ENCODE measurements at places on chromosomes 11 and 22.

DNA sequence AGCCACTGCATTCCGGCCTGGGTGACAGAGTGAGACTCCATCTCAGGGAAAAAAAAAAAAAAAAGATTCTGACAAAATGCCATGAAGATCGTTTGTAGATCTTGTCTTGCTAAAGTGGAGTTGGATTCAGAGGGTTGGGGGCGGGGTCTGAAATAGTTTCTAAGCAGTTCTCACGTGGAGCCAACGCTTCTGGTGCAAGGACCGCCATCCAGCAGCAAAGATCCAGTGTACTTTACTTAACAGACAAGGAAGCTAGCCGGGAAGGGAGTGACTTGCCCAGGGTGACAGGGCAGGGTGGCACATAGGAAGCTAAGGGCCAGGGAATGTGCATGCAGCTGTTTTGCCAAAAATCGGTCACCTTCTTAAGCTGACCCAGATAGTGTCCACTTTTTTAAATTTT is 27.4 kb downstream of the APOL1 start:
- no peak for DNase-seq

DNA sequence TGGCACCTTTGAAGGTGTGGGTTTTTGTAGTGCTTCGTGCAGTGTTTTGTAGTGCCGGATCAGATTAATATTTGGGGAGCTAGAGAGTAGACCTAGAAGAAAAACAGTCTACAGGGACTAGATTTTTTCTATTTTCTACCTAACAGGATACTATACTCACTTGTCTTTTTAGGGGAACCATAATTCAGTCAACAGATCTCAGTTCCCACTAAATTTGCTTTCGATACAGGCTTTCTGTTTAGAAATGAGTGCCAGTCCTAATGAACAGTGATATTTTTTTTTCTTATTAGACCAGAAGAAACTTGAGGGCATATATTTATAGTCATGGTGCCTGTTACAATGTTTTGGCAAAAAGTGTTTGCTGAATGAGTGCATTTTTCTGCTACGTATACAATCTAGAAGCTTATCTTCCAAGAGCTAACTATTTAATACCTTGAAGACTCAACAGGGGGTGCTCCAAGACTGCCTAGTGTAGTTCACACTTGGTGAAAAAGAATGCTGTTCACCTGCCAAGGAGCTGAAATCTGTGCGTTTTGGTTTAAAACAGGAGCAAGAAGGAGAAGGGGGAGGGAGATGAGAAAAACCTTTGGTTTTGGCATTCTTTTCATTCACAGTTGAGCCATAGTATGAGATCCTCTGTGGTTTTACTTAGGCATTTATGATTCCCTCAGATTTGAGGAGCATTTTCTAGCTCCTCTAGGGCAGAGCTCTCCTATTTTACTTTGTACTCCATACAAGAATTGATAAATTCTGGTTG is 44.9 kb upstream of the VSTM5 start:
- peak; percentile 36 for DNase-seq

GRCh38 chr22:17411213-17411612 is 42.0 kb downstream of the CECR2 start:
- DNase-seq: no peak

DNA sequence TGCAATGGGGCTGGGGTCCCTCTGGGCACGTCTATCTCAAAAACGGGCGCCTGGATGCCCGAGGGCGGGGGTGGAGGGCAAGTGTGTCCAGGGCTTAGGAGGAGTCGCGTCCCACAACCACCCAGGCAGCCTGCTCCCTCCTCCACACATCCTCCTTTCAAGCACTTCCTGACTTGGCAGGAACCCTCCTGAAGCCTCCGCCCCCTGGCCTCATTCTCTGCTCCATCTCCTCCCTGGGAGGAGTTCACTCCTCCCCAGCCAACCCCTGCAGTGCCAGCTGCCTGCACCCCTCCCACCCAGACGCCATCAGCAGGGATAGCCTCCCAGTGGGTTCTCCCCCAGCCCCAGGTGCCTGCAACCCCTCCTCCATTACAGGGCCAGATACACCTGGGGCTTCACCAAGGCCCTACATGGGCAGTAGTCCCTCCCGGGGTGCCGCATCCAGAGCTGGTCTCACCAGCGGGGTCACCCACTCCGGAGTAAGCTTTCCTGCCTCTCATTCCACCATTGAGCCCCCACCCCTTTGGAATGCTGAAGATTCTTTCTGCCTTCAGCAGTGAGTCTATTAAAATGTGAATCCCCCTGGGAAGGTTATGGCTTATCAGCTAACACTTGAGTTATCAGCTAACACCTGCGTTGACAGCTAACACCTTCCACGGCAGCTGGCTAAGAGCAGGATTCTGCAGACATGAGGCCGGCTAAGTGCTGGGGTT is 24.4 kb downstream of the RTN4R start:
- DNase-seq: peak; percentile 88

DNA sequence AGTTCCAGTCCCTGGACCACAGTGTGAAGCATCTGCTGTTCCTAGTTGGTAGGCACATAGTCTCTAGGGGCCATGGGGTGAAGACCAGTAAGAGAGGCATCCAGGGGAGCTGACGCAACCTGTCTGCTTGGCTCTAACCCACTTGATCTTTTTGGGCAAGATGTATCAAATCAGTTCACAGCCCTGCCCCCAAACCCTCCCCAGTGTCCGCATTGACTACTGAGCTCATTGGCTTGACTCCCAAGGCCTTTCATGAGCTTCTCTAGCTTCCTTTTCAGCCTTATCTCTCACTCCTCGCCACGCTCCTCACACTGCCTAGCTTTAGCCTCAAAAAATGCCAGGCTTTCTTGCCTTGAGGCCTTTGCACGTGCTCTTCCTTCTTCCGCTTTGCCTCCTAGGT is 29.7 kb upstream of the ABCC8 start:
- no peak for DNase-seq
